ENCODE measurements at places on chromosomes 16 and 17. TPM values are rescaled to one million over a fixed set of nuclear protein-coding genes. Genes with fewer than 3 reads are reported as not detected.

DNA sequence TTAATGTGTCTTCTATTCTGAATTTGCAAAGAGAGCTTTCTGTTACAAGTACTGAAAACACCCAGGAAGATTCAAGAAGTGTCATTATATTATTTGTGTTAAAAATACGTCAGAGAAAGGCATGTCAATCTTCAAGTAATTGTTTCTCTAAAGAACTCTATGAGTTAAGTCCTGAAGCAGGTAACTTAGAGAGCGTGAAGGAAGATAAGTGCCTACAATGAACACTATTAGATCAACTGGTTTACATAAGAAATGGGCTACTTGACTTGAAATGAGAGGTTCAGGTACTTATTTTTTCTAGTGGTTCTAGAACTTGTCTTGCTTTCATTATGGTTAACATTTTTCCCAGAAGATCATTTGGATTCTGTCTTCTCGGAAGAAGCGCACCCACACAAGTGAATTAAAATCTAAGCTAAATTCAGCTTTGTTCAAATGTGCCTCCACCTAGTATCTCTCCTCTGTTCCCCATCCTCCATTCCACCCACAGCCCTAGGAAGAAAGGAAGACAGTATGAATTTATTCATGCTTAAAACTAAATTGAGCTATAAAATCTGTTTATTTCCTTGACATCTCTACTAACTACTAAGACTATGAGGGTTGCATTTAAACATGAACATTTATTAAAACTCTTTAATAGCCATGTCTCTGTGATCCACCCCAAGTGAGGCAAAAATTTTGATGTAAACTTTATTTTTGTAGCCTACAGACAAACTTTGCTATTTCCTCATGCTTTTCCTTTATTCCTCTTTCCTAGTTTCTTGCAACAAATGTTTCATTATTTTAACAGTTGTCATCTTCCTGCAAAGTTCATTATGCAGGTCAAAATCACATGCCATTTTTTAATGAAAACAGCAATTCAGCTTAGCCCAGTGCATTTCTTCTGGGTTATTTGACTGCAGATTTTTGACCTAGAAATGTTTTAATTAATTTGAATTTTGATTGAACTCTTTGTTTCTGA, 206.8 kb downstream of the KCNJ2 start:
- no peak for ATAC-seq

DNA sequence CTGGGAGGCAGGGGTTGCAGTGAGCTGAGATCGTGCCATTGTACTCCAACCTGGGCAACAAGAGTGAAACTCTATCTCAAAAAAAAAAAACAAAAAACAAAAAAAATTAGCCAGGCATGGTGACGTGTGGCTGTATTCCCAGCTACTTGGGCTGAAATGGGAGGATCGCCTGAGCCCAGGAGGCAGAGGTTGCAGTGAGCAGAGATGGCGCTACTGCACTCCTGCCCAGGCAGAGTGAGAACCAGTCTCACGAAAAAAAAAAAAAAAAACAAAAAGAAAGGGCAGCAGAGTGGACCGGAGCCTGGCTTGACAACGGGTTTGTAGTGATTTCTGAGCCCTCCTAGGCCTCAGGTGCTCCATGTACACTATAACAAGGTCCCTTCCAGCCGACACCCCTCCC, 33.1 kb downstream of the PEMT start:
- no peak for ATAC-seq

DNA sequence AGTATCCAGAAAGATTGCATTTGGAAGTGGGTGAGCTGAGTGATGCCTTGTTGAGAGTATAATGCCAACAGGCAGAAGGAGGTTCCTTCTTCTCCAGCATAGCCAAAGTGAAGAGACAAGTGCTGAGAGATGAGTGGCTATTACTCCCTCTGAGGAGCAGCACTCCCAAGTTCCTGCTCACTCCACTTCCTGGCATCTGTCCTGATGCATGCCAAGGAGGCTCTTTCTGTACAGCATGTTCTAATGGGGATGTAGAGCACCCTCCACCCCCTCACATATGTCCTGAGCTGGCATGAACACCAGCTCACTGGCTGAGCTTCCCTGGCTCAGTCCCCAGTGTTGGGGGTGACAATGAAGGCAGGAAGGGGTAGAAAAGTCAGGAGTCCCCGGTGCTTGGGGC, 44.2 kb upstream of the DNAH9 start:
- no peak for ATAC-seq

DNA sequence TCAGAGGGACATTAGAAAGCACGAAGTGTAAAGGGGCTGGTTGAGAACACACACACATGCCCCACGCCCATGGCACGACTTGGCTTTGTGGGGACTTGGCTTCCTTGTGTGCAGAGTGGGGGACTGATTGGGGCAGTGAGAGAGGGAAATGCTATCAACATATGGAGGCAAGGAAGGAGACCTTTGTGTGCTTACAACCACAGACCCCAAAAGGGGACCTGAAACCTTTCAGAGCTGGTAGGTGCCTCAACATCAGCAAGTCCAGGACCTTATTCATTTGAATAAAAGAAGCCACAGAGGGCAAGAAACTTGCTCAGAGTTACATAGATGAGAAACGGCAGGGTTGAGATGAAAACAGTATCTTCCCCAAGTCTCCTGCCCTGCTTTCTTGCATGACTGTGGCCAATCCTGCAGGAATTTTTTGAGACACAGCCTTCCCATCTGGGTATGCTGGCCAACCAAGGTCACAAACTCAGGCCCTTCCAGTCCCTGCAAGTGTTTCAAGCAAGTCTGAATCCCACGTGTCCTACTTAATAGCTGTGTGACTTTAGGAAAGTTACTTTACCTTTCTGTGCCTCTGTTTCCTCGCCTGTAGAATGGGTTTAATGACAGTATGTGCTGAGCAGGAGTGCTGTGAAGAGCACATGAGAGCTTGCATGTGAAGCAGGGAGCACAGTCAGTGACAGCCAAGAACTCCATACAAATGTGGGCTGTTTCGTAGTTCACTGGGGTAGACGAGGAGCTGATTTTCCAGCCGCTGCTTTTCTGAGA, 26.2 kb downstream of the C16orf78 start:
- no peak for ATAC-seq

DNA sequence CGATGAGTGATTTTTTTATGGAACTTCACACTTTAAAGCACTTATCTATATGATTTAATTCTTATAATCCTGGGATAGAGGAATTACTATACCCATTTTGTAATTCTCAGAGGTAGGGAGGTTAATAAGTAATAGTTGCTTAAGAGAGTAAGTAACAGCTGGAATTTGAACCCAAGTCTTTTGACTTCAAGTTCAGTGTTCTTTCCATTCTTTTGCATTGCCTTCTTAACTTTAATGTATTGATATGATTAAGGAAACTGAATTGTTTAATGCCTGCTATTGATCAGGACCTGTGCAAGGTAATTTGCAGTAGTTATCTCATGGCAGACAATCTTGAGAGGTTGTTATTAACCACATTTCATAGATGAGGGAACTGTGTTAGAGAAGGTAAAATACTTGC, 78.5 kb downstream of the TUBD1 start:
- no peak for ATAC-seq

- ATAC-seq, result no peak
Observed at GRCh38 chr17:50180620-50181019, 14.8 kb downstream of the SGCA start.

- ATAC-seq, result no peak
Observed at GRCh38 chr17:49369760-49370159, 7.7 kb upstream of the ZNF652 start.

CALB2 gene
- 11.9 TPM for total RNA-seq

FOXN1 gene
- total RNA-seq, result not detected

GSG1L gene
- 0.45 TPM for total RNA-seq

All from motor neuron (in vitro differentiated cells).